Left renal cortex interstitium (tissue), 4 donors: ENCODE measurements at places on chromosomes 12 and 14.

DNA sequence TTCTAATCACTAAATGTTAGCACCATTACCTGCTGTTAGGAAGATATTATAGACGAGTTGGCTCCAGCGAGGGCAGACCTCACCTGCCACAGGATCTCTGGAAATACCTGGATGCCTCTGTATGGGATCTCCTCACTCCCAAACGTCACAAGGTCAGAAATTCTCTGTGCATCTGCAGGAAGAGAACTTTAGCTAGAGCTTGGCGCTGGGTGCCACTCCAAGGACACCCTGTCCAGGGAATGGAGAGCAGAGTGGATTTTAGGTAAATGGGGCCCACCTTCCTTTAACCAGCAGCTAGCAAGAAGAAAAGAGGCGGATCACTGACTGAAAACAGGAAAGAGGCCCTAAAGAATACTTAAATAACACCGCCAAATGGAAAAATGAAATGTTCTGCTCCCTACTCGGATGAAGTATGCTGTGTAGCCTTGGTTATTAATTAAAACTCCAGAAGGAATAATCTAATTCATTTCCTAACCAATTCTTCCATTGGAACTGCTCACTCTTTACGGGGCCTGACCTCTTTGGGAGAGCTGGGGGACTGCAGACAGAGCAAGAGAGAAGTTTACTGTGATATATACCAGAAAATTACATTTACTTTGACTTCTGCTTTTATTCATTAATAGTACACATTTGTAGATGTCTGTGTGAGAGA is 4.2 kb upstream of the FOXG1 start:
- no peak for DNase-seq

DNA sequence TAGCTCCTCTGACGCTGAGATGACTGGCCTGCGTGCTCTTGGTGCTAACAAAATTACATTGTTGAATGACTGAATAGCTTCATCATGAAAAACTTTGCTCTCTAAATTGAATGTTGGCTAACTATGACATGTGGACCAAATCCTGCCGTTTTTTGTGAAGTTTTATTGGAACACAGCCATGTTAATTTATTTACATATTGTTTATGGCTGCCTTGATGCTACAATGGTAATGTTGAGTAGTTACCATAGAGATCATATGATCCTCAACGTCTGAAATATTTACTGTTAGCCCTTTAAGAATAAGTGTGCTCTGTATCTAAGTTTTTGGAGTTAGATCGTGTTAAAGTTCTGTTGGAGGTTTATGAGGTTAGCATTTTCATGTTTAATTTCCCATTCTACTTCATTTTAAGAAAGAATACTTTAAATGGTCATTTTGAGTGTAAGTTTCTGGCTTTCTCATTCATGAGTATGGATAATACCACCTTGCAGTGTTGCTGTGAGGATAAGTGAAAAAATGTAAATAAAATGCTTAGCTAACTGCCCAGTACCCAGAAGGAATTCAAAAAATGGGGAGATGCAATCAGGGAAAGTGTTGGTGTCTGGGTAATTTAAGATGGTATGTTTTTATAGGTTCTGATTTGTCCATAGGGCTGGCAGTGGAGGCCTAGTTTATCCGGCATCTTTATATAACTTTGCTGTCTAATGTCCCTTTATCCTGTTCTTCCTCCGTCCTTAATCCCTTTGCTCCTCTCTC is 35.3 kb downstream of the NUBPL start:
- DNase-seq: no peak

- no peak for DNase-seq
Observed at GRCh38 chr14:100549834-100550625, 37.2 kb downstream of the BEGAIN start.

DNA sequence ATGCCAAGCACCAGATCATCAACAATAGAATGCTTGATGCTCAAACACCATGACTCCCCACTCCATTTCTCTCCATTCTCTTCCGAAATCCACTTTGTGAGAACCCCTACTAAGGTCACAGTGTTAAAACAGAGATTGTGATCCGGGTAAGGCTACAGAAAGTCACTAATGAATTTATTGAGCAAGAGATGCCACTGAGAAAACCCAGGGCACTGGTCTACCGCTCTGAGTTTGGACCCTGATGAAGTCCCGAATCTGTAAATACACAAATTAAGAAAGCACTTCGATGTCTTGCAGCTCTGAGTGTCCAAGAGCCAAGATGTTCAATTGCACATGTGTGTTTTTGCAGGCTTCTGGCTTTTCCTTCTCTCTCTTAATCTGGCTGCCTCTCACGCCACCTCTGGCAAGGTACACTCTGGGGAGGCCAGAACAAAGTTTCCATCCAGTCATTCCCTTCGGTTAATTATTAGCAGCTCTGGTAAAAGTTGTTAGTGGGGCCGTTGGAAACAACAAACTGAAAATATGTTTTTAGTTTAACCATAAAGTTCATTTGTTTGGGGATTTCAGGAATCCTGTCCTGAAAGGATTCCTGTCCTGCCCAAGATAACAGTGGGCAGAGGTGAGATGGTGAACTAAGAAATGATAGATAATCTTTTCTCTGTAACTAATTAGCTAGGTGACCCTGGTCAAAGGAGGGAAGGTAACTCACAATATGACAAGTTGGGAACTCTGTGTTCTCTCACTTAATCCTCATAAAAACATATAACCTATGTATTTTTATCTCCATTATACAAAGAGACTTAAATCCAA is 75.4 kb downstream of the BTG1 start:
- peak; percentile 50 for DNase-seq

DNA sequence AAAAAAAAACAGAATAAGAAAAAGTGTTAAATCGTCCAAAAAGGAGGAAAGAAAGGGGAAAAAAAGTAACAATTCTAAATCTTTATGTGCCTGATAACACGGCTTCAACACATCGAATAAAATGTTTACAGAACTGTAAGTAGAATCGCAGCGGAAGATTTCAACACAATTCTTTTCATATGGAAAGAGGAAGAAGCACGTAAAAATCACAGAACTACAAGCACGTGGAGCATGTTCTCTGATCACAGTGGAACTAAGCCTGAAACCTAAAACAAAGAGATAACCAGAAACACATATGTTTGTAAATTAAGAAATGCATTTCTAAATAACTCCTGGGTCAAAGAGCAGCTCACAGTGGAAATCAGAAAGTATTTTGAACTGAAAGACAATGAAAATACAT is 8.7 kb downstream of the CLEC7A start:
- DNase-seq: no peak

- no peak for DNase-seq
Observed at GRCh38 chr14:93375673-93376156, 28.7 kb downstream of the COX8C start.

- no peak for DNase-seq
Observed at GRCh38 chr12:55993230-55993853, 3.7 kb upstream of the SUOX start.

- no peak for DNase-seq
Observed at GRCh38 chr12:16220120-16220519, 57.4 kb downstream of the SLC15A5 start.

GRCh38 chr14:73293782-73294781 is 56.8 kb downstream of the PAPLN start:
- no peak for DNase-seq

GRCh38 chr12:104930388-104931326 is 27.4 kb downstream of the SLC41A2 start:
- no peak for DNase-seq

DNA sequence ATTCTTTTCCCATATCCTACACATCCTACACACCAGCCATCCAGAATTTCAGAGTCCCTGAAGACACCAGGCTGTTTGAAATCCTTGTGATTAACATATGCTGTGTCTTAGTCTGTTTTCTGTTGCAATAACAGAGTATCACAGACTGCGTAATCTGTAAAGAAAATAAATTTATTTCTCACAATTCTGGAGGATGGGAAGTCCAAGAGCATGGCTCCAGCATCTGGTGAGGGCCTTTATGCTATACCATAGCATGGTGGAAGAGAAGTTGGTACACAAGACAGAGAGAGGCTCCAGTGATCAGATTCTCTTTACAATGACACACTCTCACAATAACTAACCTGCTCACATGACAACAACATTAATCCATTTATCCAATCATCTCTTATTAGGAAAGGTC is 4.1 kb downstream of the ART4 start:
- DNase-seq: no peak

DNA sequence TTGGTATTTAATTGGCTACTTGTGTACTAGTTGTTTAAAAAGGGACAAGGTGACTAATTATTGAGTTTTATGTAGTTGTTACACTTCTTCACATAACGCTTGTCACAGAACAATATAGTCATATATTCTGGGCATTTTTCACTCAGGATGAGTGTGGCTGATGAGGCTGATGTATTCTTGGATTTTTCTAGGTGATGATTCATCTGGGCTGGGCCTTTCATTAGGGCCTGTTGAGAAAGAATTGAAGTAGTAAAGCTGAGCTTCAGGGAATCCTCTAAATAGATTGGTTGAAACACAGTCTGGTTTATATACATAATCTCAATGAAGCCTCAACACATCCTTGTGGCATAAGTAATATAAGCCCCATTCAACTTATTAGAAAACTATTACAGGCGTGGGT is 445.7 kb downstream of the DAD1 start:
- no peak for DNase-seq

GRCh38 chr12:103546959-103547358 is 40.1 kb upstream of the STAB2 start:
- no peak for DNase-seq

- DNase-seq: no peak
Observed at GRCh38 chr12:18431771-18432170, 170.5 kb downstream of the PIK3C2G start.

- DNase-seq: no peak
Observed at GRCh38 chr14:103737432-103738045, 21.9 kb downstream of the ZFYVE21 start.

DNA sequence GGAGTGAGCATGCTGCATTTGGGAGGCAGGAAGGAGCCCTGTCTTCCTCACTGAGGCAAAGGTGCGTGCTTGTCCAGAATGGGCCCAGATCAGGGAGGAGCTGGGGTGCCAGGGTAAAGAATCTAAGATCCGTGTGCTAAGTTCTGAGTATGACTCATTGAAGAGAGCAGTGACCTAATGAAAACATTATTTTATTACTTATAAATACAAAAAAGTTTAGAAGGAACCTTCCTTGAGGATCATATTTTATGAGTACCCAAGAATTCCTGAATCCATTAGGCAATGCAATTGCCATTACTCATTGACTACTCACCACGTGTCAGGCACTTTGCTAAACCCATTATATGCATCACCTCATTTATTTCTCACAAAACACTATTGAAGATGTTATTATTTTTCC is 264.7 kb downstream of the EGLN3 start:
- DNase-seq: no peak

DNA sequence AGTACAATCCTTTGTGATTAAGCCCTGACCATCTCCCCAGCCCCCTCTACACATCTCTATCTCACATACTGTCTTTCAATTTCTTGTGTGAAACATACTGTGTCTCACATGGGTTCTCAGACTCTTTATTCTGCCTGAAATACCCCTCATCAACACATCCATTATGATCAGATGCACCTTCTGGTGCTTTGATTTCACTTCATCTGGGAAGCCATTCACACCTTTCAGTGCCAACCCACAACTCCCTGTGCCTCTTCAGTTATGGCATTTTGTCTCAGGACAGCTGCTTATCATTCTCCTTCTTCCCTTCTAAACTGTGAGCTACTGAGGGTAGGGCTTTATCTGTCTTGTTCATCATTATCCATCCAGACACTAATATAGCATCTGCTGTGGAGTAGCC is 58.8 kb downstream of the CKB start:
- DNase-seq: no peak

GRCh38 chr12:49716553-49716952 is 9.3 kb upstream of the FMNL3 start:
- DNase-seq: no peak

DNA sequence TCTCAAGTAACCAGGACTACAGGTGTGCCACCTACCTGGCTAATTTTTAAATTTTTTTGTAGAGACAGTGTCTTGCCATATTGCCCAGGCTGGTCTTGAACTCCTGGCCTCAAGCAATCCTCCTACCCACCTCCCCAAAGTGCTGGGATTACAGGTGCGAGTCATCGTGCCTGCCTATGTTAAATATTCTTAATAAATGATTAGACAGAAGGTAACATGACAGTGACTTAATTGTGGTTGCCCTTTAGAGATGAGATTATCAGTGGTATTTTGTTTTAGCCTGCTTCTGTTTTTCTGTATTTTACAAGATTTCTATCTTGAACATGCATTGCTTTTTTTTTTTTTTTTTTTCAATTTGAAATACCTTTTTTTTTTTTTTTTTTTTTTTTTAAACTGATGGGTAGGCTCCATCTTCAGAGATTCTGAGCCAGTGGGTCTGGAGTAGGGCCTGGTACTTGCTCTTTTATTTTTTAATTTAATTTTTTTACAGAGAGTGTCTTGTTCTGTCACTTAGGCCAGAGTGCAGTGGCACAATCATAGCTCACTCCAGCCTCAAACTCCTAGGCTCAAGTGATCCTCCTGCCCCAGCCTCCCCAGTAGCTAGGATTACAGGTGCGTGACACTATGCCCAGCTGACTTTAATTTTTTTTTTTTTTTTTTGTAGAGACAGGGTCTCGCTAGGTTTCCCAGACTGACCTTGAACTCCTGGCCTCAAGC is 88.4 kb downstream of the BORCS5 start:
- no peak for DNase-seq

DNA sequence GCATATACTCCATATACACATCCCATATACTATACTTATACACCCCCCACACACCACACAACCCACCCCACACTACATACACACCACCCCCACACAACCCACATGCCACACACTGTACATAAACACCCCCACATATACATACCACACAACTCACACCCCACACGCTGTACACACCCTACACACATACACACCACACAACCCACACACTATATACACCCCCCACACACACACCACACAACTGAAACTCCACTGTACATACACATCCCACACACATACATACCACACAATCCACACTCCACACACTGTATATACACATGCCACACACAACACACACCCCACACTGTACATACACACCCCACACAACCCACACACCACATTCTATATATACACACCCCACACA is 81.0 kb downstream of the NOC4L start:
- DNase-seq: no peak

DNA sequence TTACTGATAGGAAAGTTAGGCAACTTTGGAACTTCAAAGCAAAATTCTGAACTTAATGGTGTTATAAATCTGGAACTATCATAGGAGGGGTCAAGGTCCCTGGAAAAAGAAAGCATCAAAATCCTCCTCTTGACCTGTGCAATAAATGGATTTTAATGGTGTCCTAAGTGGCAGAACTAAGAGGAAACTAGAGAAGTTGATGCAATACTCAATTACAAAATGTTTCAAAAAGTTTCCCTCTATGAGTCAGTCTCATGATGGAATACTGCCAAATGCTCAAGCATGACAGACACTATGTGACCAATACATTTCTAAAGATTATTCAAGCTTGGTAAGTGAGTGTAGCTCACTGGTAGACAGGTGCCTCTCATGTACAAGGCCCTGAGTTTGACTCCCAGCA is 47.7 kb upstream of the ERGIC2 start:
- no peak for DNase-seq
